ENCODE measurements at places on chromosomes 5 and 9.

- no peak for DNase-seq
Measured at GRCh38 chr9:111937781-111938426, 41.3 kb downstream of the UGCG start.

DNA sequence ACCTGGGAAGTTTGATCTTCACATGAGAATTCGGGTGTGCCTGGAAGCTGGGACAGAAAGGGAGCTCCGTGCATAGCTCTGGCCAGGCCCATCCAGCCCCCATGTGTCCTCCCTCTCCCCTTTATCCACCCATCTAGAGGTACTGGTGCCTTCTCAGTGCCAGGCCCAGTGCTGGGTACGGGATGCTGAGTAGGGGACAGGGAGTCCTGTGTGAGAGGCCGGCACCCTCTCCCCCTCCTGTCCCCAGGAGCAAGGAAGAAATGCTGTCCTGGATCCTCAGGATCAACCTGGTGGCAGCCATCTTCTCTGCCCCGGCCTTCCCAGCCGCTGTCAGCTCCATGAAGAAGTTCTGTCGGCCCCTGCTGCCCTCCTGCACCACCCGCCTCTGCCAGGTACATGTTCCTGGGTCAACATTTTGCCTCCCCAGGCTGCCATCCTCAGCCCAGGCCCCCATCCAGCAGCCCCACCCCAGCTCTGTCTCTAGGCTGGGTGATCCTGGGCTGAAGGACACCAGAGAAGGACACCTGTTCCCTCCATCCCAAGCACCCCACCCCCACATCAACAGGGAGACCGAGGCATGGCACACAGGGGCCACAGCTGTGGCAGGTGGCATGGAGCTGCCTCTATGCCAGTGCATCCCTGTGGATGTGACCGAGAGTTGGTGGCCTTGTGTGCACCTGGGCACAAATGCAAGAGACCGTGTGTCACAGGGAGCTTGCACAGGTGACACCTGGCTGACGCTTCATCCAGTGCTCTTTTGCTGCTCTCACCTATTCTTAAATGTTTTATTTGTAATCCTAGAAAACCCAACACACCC lies 43.0 kb downstream of the PSD2 start:
- DNase-seq = no peak

DNA sequence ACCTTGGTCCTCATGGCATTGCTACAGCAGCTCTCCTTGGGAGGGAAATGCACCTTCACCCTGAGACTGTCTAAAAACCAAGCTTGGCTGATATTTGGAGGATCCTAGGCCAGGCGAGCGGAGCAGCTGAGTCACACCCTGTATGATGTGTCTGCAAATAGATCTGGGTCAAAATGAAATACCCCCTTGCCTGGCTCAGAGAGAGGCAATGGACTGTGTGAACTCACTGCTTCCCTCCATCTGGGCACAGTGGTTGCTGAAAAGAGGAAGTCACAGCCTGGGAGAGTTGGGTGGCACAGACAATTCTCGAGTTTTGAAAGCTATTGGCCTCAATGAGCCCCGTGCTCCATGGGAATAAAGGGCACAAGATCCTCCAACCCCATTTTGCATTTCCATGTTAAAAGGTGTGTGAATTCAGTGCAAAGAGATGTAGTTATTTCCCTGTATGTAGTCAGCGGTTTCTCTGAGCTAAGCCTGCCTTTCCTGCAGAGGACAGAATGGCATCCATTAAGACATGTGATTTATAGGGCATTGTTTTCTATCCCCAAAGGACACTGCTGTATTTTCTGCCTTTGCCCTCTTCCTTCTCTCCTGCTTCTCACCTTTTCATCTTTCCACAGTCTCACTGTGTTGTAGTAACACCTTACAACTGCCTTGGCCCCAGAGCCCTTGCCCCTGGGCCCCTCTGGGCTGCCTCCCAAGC lies 177.2 kb downstream of the GADD45G start:
- DNase-seq = no peak

GRCh38 chr9:96612105-96612965 lies 7.3 kb downstream of the CDC14B start:
- DNase-seq = peak; percentile 88

Data from SJSA1 (cell line).